ENCODE measurements at places on chromosomes 12 and 14. TPM values are rescaled to one million over a fixed set of nuclear protein-coding genes. Genes with fewer than 3 reads are reported as not detected.

DNA sequence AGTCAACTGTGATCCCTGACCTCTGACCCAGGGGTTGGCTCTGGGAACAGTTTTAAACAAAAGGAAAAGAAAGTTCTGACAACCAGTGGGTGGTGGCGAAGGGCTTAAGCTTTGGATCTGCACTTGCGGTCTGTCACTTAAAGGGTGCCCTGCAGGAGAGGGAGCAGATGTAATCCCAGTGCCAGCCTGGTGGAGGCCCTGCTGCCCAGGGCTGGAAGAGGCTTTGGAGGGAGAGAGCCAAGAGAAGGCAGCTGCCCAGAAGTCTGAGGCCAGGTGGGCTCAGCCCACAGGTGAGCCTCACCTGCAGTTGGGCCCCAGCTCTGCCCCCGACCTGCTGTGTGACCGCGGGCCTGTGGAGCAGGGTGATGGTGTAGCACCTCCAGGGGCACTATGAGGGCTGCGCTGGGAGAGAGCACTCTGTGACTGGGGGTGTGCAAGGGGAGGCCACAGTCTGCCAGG, 19.1 kb downstream of the SH2B3 start:
- DNase-seq: no peak

DNA sequence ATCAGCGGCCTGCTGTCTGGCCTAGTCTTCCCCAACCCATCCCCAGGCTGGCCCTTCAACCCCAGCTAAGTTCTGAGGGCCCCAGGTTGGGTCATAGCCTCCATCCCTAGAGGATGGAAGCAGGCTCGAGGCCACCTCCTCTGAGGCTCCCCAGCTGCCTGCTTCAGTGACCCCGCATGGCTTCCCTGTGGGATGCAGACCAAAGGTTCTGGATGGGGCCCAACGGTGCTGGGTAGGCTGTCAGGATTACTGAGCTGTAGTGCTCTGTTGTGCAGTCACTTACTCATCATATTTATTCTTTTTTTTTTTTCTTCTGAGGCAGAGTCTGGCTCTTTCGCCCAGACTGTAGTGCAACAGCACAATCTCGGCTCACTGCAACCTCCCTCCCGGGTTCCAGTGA, 92.0 kb downstream of the IRF2BPL start:
- no peak for DNase-seq

The TPPP2 gene
- not detected for total RNA-seq

DNA sequence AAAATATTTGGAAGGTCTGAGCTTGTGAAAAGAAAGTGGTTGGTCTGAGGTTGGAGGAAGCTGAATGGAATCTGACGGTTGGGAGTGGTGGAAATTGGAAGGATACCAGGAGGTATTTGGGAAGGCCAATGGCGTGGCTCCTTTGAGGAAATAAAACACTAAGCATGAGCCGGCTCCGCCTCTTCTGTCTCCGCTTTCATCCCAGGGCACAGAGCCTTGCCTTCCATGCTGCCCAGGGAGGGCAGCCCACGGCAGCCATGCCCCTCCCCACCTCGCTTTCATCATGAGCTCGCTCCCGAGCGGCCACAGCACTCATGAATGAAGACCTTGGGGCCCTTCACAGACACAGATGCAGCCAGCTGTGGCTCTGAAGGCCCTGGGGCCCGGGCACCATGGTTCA, 36.2 kb downstream of the HSP90AA1 start:
- peak; percentile 36 for DNase-seq

DNA sequence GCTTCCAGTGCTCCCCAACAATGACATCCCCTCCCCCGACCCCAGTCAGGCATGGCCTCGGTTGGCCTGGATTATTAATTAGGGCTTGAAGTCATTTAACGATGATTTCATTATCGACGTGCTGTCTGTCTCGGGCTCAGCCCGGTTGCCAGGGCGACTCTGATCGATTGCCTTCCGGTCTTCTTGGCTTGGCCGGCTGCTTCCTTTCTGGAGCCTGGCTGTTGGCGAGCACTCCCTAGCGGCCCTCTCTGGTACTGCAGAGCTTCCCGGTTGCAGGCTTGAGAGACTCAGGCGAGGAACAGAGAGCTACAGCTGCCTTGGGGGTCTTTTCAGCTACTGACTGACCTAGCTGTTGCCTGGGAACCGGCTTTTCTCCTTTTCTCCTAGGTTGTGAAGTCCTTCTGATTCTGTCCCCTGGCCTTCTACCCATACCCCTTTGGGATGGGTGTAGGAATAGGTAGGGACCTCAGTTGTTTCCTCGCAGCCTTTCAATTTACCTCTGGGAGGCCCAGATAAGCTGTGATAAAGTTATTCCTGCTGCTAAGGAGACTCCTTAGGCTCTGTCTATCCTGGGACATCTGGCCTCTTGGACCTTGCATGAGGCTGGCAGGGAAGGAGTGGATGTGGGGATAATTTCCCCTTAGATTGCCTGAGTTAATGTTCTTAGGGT, 5.5 kb upstream of the CISTR start:
- DNase-seq: peak; percentile 50

DNA sequence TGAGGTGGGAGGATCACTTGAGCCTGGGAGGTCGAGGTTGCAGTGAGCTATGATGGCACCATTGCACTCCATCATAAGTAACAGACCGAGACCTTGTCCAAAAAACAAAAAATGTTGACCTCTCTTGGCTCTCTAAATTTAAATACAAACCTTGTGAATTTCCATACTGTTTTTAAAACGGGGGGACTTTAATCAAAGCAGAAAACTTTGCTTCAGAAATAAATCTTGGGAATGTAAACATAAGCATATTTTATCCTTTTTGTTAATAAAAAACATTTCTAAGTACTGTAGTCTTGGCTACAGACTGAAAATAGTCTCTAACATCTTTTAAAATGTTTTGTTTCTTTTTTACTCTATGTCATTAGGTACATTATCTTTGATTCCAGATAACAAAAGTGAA, 130.7 kb upstream of the RASSF8 start:
- no peak for DNase-seq

The RDH11 gene
- total RNA-seq: 134 TPM

The CCDC175 gene
- total RNA-seq: not detected

GRCh38 chr14:55130196-55130550, 1.1 kb downstream of the LGALS3 start:
- DNase-seq: peak; percentile 42

DNA sequence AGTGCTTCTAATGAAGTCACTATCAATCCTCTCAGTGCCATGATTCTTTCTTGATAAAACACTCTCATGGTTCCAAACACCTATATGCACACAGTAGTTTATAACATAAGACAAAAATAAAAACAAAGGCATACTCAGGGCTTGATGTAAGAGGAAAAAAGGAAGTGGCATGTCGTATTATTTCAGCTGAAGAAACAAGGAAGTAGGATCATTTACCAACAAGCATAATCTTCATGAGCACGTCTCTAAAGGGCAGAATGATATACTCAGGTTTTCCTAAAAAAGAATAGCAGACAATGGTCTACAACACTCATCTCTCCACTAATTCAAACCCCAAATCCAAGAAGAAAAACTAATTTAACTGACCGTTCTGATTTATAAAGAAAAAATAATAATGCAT, 33.9 kb downstream of the NUMB start:
- no peak for DNase-seq

DNA sequence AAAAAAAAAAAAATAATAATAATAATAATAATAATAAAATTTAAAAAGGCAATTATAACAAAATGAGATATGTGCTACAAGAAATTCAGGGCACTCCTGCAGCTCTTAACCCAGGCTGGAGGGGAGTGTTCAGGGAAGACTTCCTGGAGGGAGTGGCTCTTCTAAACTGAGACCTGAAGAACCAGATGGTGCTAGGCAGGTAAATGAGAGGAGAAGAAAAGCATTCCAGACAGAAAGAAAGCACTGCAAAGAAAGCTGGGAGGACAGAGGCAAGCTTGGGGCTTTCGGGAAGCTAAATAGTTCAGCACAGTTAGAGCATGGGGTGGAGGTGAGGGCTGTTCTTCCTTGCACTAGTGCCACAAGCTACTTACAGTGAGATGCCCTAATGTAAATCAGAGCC, 9.9 kb upstream of the SRSF9 start:
- DNase-seq: no peak

DNA sequence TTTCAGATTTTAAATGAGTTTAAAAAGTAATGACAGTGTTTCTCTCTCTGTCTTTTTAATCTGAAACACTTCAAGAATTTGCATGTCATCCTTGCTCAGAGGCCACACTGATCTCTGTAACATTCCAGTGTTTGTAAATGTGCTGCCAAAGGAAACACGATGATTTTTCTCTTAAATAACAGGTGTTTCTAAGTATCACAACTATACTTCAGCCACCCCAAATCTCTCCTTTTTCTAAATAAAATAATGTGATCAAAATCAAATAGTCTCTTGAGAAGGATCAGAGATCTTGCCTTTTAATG, 3.3 kb upstream of the GALC start:
- no peak for DNase-seq

The ISM2 gene
- total RNA-seq: 26.6 TPM

- DNase-seq: no peak
These were observed 503.5 kb downstream of the LRFN5 start for GRCh38 chr14:42110167-42110566.

GRCh38 chr12:1670358-1671268, 20.3 kb upstream of the ADIPOR2 start:
- DNase-seq: no peak

DNA sequence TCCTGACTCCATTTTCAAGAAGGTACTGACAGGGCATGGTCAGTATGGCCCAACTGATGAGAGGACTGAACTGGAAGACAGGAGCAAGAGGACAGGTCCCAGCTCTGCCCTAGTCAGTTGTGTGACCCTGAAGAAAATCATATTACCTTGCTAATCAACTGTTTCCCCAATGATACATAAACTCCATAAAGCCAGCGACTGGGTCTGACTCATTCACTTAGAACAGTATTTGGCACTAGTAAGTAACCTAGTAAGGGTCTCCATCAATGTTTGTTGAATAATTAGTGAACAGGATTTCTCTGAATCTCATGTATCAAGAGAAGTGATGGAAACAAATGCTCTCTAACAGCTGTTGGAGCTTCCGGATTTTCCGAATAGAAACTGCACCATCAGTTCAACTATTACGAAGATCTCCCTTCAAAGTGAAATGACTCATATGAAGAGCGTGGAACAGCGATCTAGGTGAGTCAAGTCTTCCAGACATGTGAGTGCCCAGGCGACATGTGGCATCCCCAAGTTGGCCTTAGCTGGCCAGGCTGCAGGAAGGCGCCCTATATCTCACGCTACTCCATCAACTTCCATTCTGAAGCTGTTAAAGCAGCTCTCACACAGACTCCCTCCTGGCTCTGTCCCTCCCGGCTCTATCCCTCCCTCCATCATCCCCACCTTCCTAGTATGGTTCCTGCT, 94.5 kb downstream of the TTC7B start:
- DNase-seq: no peak

GRCh38 chr14:33570694-33571310, 380.1 kb downstream of the EGLN3 start:
- no peak for DNase-seq

DNA sequence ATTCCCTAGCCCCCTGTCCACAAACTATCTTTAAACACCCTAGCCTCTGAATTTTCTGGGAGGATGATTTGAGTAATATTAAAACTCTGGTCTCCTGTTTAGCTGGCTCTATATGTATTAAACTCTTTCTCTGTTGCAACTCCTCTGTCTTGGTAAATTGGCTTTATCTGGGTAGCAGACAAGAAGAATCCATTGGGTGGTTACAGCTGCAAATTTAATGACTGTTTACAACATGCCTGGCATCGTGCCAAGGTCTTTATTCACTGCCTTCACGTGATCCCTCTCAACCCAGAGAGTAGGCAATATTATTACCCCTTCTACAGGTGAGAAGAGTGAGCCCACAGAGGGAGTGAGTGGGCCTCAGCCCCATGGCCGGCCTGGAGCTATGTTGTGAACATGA, 77.8 kb upstream of the MYL2 start:
- no peak for DNase-seq

DNA sequence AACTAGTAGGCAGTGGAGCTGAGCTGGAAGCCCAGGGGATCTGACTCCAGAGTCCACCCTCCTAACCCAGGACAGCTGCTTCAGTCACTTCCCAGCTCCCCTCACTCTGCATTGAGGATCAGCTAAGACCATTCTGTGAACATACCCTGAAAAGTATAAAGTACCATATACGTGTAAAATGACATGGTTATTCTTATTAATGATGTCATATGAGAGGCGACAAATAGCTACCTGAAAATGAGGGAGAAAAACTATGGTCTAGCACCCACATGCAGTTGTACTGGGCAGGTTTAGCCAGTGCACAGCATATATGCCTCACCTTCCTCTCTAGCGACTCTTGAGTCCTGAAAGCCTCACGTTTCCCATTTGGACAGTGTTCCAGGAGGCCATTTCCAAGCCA, 461.9 kb downstream of the RAD51B start:
- DNase-seq: no peak

The MIP gene
- total RNA-seq: not detected

- DNase-seq: no peak
These were observed 404.8 kb downstream of the ATP23 start for GRCh38 chr12:58346032-58346632.

- DNase-seq: no peak
These were observed 6.2 kb downstream of the EIF2S3B start for GRCh38 chr12:10511756-10512355.

DNA sequence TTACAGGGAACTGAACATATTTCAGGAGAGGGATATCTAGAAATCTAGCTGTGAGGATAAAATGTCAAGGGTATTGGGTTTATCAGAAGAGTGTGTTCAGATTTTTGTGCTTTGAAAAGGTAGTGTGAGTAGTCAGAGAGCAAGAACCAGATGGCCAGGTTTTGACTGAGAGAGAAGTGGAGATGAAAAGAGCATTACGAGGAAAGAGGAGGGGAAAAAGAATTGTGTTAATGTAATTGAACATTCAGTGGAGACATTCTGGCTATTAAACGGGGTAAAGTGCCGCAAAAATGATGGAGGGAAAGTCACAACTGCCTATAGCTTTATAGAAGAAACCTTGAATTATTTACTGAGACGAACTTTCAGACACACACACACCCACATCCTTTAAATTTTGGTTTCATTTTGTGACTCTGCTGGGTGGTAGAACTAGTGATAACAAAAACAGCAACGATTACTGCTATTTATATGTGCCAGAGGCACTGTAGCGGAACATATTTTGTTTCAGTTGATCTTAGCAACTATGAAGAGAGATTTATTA, 213.6 kb downstream of the ERC1 start:
- DNase-seq: no peak

GRCh38 chr14:79420725-79421124, 790.6 kb downstream of the DIO2 start:
- DNase-seq: no peak

- DNase-seq: no peak
These were observed 240 bp downstream of the BTG1 start for GRCh38 chr12:92145481-92145730.

DNA sequence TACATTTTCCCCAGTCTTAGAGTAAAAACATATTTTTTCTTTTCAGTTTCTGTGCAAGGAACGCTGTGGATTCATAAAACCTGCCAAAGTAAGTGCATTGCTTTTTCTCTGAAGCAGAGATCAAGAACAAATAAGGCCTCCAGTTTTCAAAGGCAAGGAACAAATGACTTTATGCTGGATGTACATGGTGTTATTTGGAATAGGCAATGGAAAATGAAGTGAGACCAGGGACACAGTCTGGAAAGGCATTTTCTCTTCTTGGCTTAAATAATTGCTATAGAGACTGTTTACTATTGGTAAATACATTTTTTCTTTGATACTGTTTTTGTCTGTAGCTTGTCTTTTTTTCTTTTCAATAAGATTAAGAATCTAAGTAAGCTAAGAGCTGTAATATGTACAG, 725.9 kb upstream of the MDGA2 start:
- DNase-seq: no peak

All from prostate gland (tissue), 2 donors.